WTC11 (cell line): ENCODE measurements at places on chromosomes 3 and 15.

- H3K27me3 ChIP-seq, result peaks cover 8% of the 10 kb centered on the region
- peak overlapping the region; percentile 52; the same call in 1 of the 2 replicates for H3K27ac ChIP-seq
- no peaks in the 10 kb centered on the region for H3K36me3 ChIP-seq
- DNase-seq, result no peak
- peaks cover 20% of the 10 kb centered on the region for H3K4me1 ChIP-seq
Measured at GRCh38 chr3:72482589-72483321, 365.5 kb downstream of the SHQ1 start.

DNA sequence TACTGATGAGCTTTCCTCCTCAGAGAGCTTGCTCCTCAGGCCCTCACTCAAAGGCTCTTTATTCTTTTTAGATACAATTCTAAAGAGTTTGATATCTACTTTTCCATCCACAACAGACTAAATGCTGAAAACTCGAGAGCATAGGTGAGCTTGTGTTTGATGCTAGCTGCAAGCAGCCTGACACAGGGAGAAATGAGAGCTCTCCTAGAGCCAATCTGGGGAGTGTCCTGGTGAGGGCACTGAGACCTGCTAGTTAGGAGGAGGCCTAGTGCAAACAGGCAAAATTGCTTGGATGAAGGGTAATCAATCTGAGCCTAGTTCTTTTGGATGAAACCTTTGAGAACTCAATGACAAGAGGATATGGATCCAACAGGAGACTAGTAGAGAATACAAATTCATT lies 300.8 kb downstream of the ZBTB20 start:
- peaks cover 3% of the 10 kb centered on the region for H3K4me1 ChIP-seq
- no peak overlapping the region for H3K4me3 ChIP-seq
- H3K27me3 ChIP-seq, result no peaks in the 10 kb centered on the region
- H3K27ac ChIP-seq, result no peak overlapping the region
- no peak for DNase-seq

DNA sequence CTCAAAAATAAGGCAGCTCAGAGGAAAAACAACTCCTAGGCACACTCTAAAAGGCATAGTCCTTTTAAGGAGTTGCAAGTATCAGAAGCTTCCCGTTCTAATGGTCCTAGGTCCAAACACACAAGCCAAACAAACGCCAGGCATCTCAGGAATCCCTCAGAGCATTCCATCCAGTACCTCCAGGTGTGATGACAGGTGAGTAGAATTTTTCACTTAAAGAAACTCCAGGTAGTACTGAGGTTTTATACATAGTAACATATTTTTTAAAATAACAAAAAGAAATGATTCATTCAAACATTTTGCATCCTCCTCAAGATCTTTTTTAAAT lies 1092.3 kb downstream of the TUSC7 start:
- H3K36me3 ChIP-seq, result no peaks in the 10 kb centered on the region
- H3K4me3 ChIP-seq, result peak overlapping the region; percentile 16; the same call in 1 of the 2 replicates
- peak overlapping the region; percentile 99 for H3K27ac ChIP-seq
- DNase-seq, result peak; percentile 35
- no peaks in the 10 kb centered on the region for H3K27me3 ChIP-seq

DNA sequence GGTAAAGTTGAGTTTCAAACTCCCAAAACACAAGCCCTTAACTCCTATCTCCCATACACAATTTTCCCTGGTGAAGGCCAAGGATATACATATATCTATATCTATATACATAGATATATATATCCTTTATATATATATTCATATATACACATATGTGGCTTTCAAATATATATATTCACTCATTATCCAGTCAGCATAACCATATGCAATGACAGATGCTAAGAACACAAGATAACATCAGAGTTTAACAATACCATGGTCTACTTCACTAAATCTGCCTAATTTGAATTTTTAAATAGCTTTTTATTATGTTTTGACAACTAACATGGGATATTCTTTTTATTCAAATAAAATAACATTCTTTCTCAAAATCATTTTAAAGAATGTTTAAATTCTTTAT lies 24.7 kb downstream of the ZBBX start:
- no peak for DNase-seq
- H3K27me3 ChIP-seq, result no peaks in the 10 kb centered on the region
- H3K27ac ChIP-seq, result no peak overlapping the region
- no peak overlapping the region for H3K4me3 ChIP-seq
- no peaks in the 10 kb centered on the region for H3K4me1 ChIP-seq

- DNase-seq, result no peak
- peaks cover 51% of the 10 kb centered on the region for H3K4me1 ChIP-seq
- H3K27ac ChIP-seq, result no peak overlapping the region
- H3K27me3 ChIP-seq, result no peaks in the 10 kb centered on the region
Measured at GRCh38 chr3:73470860-73471259, 153.9 kb downstream of the PDZRN3 start.

GRCh38 chr3:194841515-194841841 lies 155.8 kb downstream of the FAM43A start:
- H3K4me1 ChIP-seq, result no peaks in the 10 kb centered on the region
- no peaks in the 10 kb centered on the region; the same call in 1 of the 2 replicates for H3K27me3 ChIP-seq
- DNase-seq, result no peak
- H3K36me3 ChIP-seq, result no peaks in the 10 kb centered on the region
- H3K4me3 ChIP-seq, result no peak overlapping the region

DNA sequence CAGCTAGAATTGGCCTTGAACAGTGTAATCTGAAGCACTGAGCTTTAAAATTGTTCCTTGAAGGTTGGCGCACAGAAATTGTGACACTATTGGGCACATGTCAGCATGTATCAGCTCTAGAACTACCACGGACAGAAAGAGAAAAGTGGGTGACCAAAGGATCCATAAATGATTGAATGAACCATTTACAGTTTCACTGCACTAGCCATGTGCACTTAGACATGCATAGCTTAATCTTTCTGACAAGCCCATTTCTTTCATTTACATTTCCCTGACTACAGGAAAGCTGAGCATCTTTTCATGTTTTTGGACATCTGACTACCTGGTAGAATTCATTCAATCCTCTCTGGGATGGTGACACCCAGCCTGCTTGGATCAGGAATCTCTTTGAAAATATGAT lies 36.2 kb downstream of the NUDT16 start:
- H3K27me3 ChIP-seq, result no peaks in the 10 kb centered on the region; the same call in none of the 2 replicates
- H3K36me3 ChIP-seq, result no peaks in the 10 kb centered on the region
- H3K4me3 ChIP-seq, result no peak overlapping the region
- no peak overlapping the region for H3K27ac ChIP-seq

- no peak for DNase-seq
- no peak overlapping the region for H3K4me3 ChIP-seq
- H3K4me1 ChIP-seq, result peaks cover 45% of the 10 kb centered on the region
- no peak overlapping the region for H3K27ac ChIP-seq
- H3K36me3 ChIP-seq, result no peaks in the 10 kb centered on the region
Measured at GRCh38 chr15:91936182-91936775, 82.8 kb downstream of the SLCO3A1 start.

GRCh38 chr3:112627419-112627818 lies 13.5 kb downstream of the CCDC80 start:
- H3K36me3 ChIP-seq, result no peaks in the 10 kb centered on the region
- no peak overlapping the region for H3K27ac ChIP-seq
- no peak overlapping the region for H3K4me3 ChIP-seq
- DNase-seq, result no peak

DNA sequence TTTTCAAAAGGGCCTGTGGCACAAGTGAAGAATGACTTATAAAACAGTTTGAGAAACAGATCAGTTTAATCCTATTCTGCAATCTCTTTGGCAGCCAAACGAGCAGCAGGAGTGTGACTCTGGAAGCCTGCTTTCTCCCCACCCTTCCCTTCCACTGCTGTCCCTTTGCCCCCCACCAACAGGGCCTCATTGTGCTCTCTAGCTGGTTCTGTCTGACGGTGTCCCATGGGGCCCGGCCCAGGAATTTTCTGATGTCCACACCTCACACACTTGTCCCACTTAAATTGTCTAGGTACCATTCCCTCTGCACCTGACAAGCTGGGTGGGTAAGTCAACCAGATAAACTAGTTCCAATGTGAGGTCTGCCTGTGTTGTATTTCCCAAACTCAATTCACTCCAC lies 16.4 kb downstream of the SLCO2A1 start:
- no peaks in the 10 kb centered on the region; the same call in 1 of the 2 replicates for H3K27me3 ChIP-seq
- no peak overlapping the region for H3K27ac ChIP-seq
- H3K4me3 ChIP-seq, result no peak overlapping the region
- no peaks in the 10 kb centered on the region for H3K36me3 ChIP-seq
- no peak for DNase-seq
- H3K4me1 ChIP-seq, result no peaks in the 10 kb centered on the region

DNA sequence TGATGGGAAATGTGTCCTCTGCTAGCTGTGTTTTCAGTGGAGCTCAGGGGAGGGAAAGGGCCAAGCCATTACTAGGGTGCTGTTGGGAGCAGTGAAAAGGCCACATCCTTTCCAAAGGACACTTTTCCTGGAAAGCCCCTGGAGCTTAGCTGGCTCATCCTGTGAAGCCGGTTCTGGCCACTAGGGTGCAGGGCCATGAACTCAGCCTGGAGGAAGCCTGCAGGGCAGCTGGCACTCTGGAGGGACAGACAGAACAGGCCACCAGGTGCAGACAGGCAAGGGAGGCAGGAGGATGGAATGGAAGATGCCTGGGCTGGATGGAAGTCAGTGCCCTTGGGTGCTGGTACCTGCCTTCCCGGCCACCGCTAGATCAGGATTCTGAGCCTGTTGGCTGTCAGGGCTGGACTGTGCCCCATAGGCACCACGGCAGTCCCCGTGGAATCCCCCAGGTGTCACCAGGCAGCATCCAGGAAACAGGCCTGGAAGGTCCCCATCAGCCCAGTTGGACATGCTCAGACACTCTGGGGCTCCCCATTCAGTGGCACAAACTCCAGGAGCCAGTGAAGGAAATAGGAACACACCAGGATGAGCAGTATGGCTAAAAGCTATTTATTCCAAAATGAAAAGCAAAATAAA lies 76.2 kb upstream of the C2CD4B start:
- H3K36me3 ChIP-seq, result no peaks in the 10 kb centered on the region
- peak; percentile 79 for DNase-seq
- no peaks in the 10 kb centered on the region for H3K4me1 ChIP-seq
- no peak overlapping the region for H3K4me3 ChIP-seq
- H3K27ac ChIP-seq, result no peak overlapping the region
